ENCODE measurements at places on chromosomes 6 and 20.

DNA sequence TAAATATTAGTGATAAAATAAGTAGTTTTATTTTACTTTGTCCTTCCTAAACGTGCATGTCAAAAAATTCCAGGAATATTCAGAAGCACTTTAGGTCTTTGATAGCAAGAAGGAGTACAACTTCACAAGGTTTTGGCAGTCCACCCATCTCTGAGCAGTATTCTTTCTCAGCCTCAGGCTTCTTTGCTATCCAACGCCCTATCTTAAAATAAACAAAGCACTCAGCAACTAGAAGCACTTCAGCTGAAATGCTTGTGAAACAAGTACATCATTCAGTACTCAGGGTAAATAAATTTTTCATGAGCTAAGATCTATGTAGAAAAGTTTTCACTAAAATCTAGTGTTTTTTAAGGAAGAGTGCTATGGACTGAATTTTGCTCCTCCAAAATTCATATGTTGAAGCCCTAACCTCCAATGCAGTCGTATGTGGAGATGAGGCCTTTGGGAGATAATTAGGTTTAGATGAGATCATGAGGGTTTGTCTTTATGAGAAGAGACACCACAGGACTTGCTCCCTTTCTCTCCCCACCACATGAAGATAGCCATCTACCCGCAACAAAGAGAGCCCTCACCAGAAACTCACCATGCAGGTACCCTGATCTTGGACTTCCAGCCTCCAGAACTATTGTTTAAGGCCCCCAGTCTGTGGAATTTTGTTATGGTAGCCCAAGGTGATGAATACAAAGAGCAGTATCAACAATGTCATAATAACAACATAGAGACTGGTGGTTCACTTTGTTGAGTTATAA, 539.1 kb downstream of the TFAP2A start:
- DNase-seq = no peak

- no peak for DNase-seq
Measured at GRCh38 chr6:104969785-104970581, 13.1 kb downstream of the LIN28B start.

GRCh38 chr6:43359381-43359780, 10.1 kb downstream of the ZNF318 start:
- DNase-seq = no peak

DNA sequence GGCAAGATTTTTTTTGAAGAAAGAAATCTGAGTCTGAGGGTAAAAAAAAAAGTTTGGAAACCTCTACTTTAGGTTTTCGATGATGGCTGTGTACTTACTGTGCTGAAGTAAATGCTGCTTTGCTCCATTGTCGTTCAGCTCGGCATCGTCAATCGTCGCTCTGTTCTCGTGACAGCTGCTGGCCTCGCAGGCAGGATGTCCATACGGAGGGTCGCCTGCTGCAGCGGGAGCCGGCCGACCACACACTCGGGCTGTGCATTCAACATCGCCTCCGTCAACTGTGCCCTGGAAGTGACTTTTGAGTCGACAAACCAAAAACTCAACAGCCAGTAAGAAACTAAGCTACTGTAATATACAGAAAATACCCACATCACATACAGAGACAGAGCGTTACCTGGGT, 53.1 kb upstream of the SMOC2 start:
- no peak for DNase-seq

GRCh38 chr6:164294047-164294784, 879.7 kb downstream of the QKI start:
- DNase-seq = no peak

- no peak for DNase-seq
Measured at GRCh38 chr20:62162765-62163484, 19.4 kb downstream of the SS18L1 start.

GRCh38 chr6:76633259-76633658, 560.8 kb upstream of the IMPG1 start:
- no peak for DNase-seq

GRCh38 chr6:27771235-27771634, 141.0 kb downstream of the OR2B2 start:
- no peak for DNase-seq

GRCh38 chr6:143884216-143884900, 20.1 kb downstream of the ZC2HC1B start:
- no peak for DNase-seq

GRCh38 chr6:7252390-7252789, 60.6 kb downstream of the SSR1 start:
- DNase-seq = no peak

- no peak for DNase-seq
Measured at GRCh38 chr20:20228351-20228750, 139.6 kb upstream of the INSM1 start.

- no peak for DNase-seq
Measured at GRCh38 chr6:89921197-89921596, 26.9 kb downstream of the GJA10 start.

GRCh38 chr6:90415178-90415577, 118.5 kb upstream of the BACH2 start:
- DNase-seq = no peak

Data from effector memory CD4-positive, alpha-beta T cell (primary cell).